Sigmoid colon (tissue), 7 donors: ENCODE measurements at places on chromosomes 12 and 14. TPM values are rescaled to one million over a fixed set of nuclear protein-coding genes. Genes with fewer than 3 reads are reported as not detected.
A peak's percentile ranks its signal among the peaks of the same experiment; 100 is the strongest.

The DEGS2 gene
- total RNA-seq, result 0.28 TPM

The LMNTD1 gene
- total RNA-seq, result not detected

The KITLG gene
- 90.6 TPM for total RNA-seq

The KRT79 gene
- total RNA-seq, result not detected

The TSFM gene
- total RNA-seq, result 27.6 TPM

GRCh38 chr14:95508377-95508776 lies 8.1 kb downstream of the SYNE3 start:
- no peaks in the 10 kb centered on the region for H3K27me3 ChIP-seq
- no peaks in the 10 kb centered on the region for H3K36me3 ChIP-seq
- no peak for DNase-seq
- H3K4me1 ChIP-seq, result no peaks in the 10 kb centered on the region

- H3K4me1 ChIP-seq, result no peaks in the 10 kb centered on the region
- no peak overlapping the region for H3K4me3 ChIP-seq
- DNase-seq, result no peak
- H3K27me3 ChIP-seq, result no peaks in the 10 kb centered on the region
- H3K27ac ChIP-seq, result no peak overlapping the region
These were observed 62.4 kb downstream of the TMX1 start for GRCh38 chr14:51302295-51303030.

GRCh38 chr12:24931666-24932405 lies 17.1 kb downstream of the BCAT1 start:
- no peaks in the 10 kb centered on the region for H3K36me3 ChIP-seq
- H3K27me3 ChIP-seq, result no peaks in the 10 kb centered on the region
- H3K4me3 ChIP-seq, result no peak overlapping the region
- no peak for DNase-seq
- no peak overlapping the region for H3K27ac ChIP-seq
- H3K4me1 ChIP-seq, result no peaks in the 10 kb centered on the region

GRCh38 chr12:113857371-113857770 lies 108.8 kb downstream of the RBM19 start:
- H3K27me3 ChIP-seq, result no peaks in the 10 kb centered on the region
- no peaks in the 10 kb centered on the region for H3K36me3 ChIP-seq
- no peak for DNase-seq

DNA sequence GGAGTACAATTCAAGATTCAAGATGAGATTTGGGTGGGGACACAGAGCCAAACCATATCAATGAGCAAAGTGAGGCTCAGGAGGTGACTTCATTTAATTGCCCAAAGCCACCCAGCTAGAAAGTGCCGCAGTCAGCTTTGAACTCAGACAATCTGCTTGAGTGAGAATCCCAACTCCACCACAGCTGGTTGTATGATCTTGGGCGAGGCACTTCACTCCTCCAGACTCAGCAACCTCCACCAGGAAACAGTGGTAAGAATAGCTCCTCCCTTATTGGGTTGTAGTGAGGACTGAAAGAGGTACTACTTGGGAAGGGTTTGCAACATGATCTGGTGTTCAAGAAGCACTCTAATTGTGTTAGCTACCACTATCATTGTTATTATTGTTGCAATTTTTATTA lies 129.2 kb upstream of the RFLNA start:
- no peaks in the 10 kb centered on the region for H3K36me3 ChIP-seq
- no peaks in the 10 kb centered on the region for H3K4me1 ChIP-seq
- no peak overlapping the region for H3K27ac ChIP-seq
- no peaks in the 10 kb centered on the region for H3K27me3 ChIP-seq

DNA sequence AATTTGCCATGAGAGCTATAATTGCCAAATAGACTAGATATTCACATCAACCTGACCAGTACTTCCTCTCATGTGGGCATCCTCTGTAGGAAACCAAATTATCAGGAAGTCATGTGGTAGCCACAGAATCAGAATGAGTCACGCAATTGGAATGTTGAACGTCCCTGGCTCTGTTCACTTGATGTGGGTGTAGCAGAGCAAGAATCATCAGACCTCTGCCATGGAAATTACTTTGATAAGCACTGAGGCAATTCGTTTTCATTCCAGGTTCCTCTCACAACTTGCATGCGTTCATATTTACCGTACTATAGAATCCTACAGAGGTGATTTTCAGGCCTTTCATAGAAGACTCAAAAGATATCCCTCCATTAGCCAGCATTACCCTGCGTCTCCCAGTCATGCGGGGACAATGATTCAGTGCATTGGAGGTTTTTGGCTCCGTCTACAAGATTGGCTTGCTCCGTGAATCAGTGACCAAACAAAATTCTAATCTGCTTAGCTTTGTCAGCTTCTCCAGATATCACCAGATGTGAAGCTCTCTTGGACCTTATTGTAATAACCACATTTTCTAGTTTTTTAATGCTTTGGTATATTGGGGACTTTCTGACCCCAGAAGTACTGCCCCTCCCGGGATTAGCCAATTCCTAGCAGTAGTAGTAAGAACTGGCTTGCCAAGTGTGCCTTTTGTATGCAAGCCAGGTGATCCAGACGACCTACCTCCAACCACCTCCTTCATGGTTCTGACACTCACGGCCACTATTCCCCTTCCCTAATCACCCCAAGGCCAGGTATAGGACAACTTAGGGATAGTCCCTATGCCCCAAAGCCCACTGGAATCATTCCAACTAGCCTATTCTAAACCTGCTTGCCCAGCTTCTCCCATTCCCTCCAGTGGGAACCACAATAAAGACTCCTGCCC lies 133.4 kb downstream of the KICS2 start:
- peak; percentile 82 for DNase-seq
- no peaks in the 10 kb centered on the region for H3K36me3 ChIP-seq
- peaks cover 23% of the 10 kb centered on the region for H3K4me1 ChIP-seq
- H3K27me3 ChIP-seq, result no peaks in the 10 kb centered on the region
- peak overlapping the region; percentile 80 for H3K27ac ChIP-seq

DNA sequence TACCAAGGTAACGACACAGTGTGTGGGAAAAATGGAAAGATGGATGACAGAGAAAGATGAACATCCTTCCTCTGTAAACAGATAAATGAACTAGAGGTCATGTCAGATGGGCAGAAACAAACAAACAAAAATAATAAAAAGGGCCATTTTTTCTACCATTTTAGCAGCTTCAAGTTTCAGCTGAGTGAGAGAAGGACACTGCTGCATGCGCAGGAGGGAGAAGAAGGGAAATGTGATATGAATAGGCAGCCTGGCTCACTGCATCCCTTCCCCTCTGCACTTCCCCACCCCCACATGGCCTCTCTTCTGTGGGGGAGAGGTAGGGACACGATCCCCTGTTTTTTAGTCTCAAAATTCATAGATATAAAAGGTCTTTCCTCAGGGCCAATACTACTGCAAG lies 492.0 kb downstream of the NELL2 start:
- no peak overlapping the region for H3K27ac ChIP-seq
- H3K27me3 ChIP-seq, result no peaks in the 10 kb centered on the region
- H3K4me3 ChIP-seq, result no peak overlapping the region
- DNase-seq, result no peak
- peaks cover 14% of the 10 kb centered on the region for H3K4me1 ChIP-seq
- no peaks in the 10 kb centered on the region for H3K36me3 ChIP-seq

DNA sequence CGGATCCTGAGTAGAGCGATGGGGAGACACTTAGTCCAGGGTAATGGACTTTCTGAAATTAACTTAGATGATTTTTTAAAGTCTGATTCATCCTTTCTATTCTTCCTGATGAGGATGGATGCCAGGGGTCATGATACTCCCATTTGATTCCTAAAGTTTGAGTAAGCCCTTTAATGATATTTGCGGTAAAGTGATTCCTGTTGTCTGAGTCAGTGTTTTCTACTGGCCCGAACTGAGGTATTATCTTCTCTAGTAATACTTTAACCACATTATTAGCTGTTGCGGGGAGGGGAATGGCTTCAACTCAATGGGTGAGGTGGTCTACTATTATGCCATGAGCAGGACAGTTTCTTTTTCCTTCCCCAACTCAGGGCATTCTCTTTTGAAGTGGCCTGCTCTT lies 111.6 kb downstream of the RIN3 start:
- H3K36me3 ChIP-seq, result no peaks in the 10 kb centered on the region
- H3K27ac ChIP-seq, result no peak overlapping the region
- H3K4me3 ChIP-seq, result no peak overlapping the region
- H3K4me1 ChIP-seq, result no peaks in the 10 kb centered on the region
- DNase-seq, result no peak

- no peak overlapping the region for H3K27ac ChIP-seq
- DNase-seq, result peak; percentile 80
- no peaks in the 10 kb centered on the region for H3K27me3 ChIP-seq
- H3K36me3 ChIP-seq, result no peaks in the 10 kb centered on the region
These were observed 73.1 kb upstream of the CEP83 start for GRCh38 chr12:94532490-94533422.

DNA sequence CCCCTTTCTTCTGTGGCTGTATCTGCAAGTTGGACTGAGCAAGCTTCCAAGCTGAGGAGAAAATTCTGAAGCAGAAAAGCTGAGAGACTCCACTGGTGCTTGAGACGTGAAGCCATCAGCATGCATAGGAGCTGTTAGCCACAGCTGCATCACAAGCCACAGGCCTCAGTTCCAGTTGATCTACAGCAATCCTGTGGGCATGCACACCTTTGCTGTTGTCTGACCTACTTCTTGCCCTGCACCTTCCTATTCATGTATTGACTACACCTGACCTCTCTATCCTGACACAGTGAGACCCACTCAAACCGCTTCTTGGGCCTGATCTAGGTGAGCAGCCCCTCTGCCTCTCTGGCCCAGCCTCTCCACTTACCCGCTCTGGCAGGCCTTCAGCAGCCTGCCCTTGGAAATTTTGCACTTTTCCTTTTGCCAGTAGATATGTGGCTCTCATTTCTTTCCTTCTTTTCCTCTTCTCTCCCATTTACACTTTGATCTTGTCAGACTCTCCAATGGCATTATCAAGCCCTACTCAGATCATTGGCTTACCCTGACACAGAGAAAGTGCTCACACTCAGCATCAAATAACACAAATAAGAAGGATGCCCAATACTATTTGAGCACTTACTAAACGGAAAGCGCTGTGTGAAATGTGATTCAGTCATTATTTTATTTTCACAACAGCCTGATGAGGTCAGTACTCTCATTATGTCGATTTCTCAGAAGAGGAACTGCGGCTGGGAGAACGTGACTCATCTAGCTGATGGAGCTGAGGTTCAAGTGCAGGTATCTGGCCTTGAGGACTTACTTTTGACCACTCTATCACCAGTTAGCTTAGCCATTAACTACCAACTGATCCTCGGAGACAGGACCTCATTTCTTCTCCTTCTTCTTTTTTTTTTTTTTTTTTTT lies 21.9 kb upstream of the PTGR2 start:
- H3K4me3 ChIP-seq, result no peak overlapping the region
- peaks cover 23% of the 10 kb centered on the region for H3K4me1 ChIP-seq
- no peaks in the 10 kb centered on the region for H3K27me3 ChIP-seq

DNA sequence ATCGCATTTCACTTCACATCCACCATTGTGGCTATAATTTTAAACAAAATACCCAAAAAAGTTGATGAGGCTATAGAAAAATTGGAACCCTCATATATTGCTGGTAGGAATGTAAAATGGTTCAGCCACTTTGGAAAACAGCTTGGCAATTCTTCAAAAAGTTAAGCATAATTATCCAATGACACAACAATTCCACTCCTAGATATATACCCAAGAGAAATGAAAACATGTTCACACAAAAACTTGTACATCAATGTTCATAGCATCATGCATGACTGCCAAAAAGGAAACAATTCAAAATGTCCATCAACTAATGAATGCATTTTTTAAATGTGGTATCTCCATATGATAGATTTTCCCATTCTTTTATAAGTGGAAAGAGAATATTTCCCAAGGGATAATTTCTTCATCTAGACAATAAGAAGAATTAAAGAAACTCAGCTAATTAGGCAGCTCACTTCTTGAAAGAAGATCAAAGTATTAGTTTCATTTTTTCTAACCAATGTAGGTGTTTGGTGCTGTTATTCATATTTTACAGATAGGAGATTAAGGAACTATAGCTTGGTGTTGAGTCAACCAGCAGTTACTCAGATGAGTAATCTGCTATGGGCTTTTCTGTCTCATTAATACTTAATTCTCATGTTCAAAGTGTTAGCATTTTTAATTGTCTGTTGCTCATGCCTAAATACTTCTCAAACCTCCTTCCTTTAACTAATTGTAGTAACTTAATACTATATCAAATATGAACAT lies 32.8 kb downstream of the YEATS4 start:
- no peak overlapping the region for H3K4me3 ChIP-seq
- no peaks in the 10 kb centered on the region for H3K4me1 ChIP-seq
- no peak for DNase-seq
- no peaks in the 10 kb centered on the region for H3K36me3 ChIP-seq
- no peaks in the 10 kb centered on the region for H3K27me3 ChIP-seq
- H3K27ac ChIP-seq, result no peak overlapping the region

- H3K4me1 ChIP-seq, result no peaks in the 10 kb centered on the region
- DNase-seq, result no peak
- no peaks in the 10 kb centered on the region for H3K36me3 ChIP-seq
These were observed 61.8 kb downstream of the GLT1D1 start for GRCh38 chr12:128914908-128915563.

- peaks cover 4% of the 10 kb centered on the region for H3K4me1 ChIP-seq
- H3K27me3 ChIP-seq, result no peaks in the 10 kb centered on the region
- peak; percentile 38 for DNase-seq
- H3K4me3 ChIP-seq, result no peak overlapping the region
- no peak overlapping the region for H3K27ac ChIP-seq
- H3K36me3 ChIP-seq, result no peaks in the 10 kb centered on the region
These were observed 41.1 kb downstream of the CYP46A1 start for GRCh38 chr14:99724939-99725773.

- DNase-seq, result no peak
- no peak overlapping the region for H3K27ac ChIP-seq
- no peaks in the 10 kb centered on the region for H3K27me3 ChIP-seq
- no peak overlapping the region for H3K4me3 ChIP-seq
- H3K4me1 ChIP-seq, result no peaks in the 10 kb centered on the region
- H3K36me3 ChIP-seq, result peaks cover 35% of the 10 kb centered on the region
These were observed 20.3 kb downstream of the FBRSL1 start for GRCh38 chr12:132510111-132510724.

- H3K4me3 ChIP-seq, result no peak overlapping the region
- peaks cover 39% of the 10 kb centered on the region for H3K4me1 ChIP-seq
- no peaks in the 10 kb centered on the region for H3K27me3 ChIP-seq
- peak overlapping the region; percentile 69 for H3K27ac ChIP-seq
- H3K36me3 ChIP-seq, result no peaks in the 10 kb centered on the region
- no peak for DNase-seq
These were observed 141.3 kb downstream of the PLXNC1 start for GRCh38 chr12:94289461-94290312.
